ENCODE measurements at places on chromosomes 4 and X. TPM values are rescaled to one million over a fixed set of nuclear protein-coding genes. Genes with fewer than 3 reads are reported as not detected.
A peak's percentile ranks its signal among the peaks of the same experiment; 100 is the strongest.

- H3K4me3 ChIP-seq = no peak overlapping the region
- no peaks in the 10 kb centered on the region for H3K4me1 ChIP-seq
- no peak for DNase-seq
- no peak overlapping the region for H3K27ac ChIP-seq
- H3K27me3 ChIP-seq = no peaks in the 10 kb centered on the region
- no peaks in the 10 kb centered on the region for H3K36me3 ChIP-seq
Measured at GRCh38 chr4:107069049-107069448, 32.9 kb upstream of the DKK2 start.

DNA sequence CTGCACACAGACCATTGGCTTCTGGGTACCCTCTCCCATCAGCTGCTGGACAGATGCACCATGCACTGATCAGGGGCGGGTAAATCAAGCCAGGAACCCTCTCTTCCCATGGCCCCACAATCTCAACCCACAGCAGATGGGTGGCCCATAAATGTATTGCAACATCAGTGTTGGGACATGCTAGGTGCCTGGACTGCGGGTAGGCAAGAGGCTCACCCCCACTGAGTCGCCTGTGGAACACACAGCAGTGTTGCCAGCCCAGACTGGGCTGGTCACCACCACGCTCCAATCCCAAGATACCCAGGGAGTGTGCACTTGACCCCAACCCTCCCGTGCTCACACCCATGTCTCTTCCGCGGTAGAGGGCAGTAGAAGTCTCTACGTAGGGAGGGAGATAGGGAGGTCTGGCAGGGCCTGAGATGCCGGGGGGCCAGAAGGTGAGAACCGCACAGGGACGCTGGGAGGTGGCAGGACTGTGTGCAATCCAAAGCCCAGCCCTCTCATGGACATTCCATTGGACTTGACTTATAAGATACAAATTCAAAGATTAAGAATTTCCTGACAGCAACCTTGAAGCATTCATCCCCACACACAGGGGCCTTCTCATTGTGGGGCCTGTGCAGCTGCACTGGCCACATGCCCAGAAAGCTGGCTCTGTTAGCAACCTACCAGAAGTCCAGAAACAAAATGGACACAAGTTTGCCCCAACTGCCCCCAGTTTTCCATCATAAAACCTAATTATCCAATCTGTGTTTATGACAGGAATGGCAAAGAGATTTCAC is 183.7 kb downstream of the NSUN7 start:
- no peak for DNase-seq
- H3K27me3 ChIP-seq = no peaks in the 10 kb centered on the region
- no peaks in the 10 kb centered on the region for H3K36me3 ChIP-seq
- H3K4me3 ChIP-seq = no peak overlapping the region

GRCh38 chr4:26687728-26688127 is 103.8 kb downstream of the TBC1D19 start:
- no peaks in the 10 kb centered on the region for H3K36me3 ChIP-seq
- no peak for DNase-seq
- no peaks in the 10 kb centered on the region for H3K27me3 ChIP-seq

- H3K4me1 ChIP-seq = no peaks in the 10 kb centered on the region
- H3K27me3 ChIP-seq = no peaks in the 10 kb centered on the region
- no peak overlapping the region for H3K4me3 ChIP-seq
- H3K36me3 ChIP-seq = no peaks in the 10 kb centered on the region
Measured at GRCh38 chr4:40931238-40931637, 181.5 kb downstream of the NSUN7 start.

- H3K27ac ChIP-seq = no peak overlapping the region
- H3K27me3 ChIP-seq = no peaks in the 10 kb centered on the region
- H3K36me3 ChIP-seq = no peaks in the 10 kb centered on the region
Measured at GRCh38 chr4:152094970-152095700, 334.3 kb upstream of the GATB start.

GRCh38 chr4:102629673-102630072 is 128.5 kb downstream of the NFKB1 start:
- no peaks in the 10 kb centered on the region for H3K36me3 ChIP-seq
- no peaks in the 10 kb centered on the region for H3K27me3 ChIP-seq
- no peaks in the 10 kb centered on the region for H3K4me1 ChIP-seq
- no peak for DNase-seq
- no peak overlapping the region for H3K27ac ChIP-seq

GRCh38 chr4:1249731-1250526 is 999 bp upstream of the CTBP1 start:
- DNase-seq = no peak
- peak overlapping the region; percentile 60 for H3K4me3 ChIP-seq
- H3K4me1 ChIP-seq = peaks cover 20% of the 10 kb centered on the region
- H3K27ac ChIP-seq = peak overlapping the region; percentile 94
- H3K36me3 ChIP-seq = no peaks in the 10 kb centered on the region

GRCh38 chr4:21769404-21770147 is 179.0 kb downstream of the KCNIP4 start:
- H3K36me3 ChIP-seq = no peaks in the 10 kb centered on the region
- H3K27ac ChIP-seq = no peak overlapping the region
- no peaks in the 10 kb centered on the region for H3K27me3 ChIP-seq
- no peak for DNase-seq

- H3K4me1 ChIP-seq = no peaks in the 10 kb centered on the region
- no peak overlapping the region for H3K4me3 ChIP-seq
- DNase-seq = no peak
- H3K27ac ChIP-seq = no peak overlapping the region
Measured at GRCh38 chr4:5120468-5120867, 69.2 kb downstream of the STK32B start.

DNA sequence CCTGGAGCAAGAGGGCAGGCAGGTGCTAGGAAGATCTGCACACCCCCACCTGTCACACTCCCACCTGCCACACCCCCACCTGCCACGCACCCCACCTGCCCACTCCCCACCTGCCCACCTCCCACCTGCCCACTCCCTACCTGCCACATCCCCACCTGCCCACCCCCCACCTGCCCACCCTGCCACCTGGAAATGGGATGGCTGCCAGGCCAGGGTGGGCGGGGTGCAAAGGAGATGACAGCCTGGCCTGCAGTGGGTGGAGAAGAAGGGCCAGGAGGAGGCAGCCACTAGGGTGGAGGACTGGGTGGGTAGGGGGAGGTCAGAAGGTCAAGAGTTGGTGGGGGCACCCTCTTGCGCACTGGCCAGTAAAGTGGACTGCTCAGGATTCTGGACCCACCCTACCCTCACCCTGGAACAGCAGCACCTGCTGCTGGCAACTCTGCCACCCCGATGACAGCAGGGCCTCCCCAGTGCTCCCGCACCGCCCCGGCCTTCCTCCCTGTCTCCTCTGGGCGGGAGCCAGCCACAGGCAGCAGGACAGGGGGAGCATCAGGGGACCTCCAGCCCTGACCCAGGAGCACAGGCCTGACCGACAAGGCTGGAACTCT is 66.8 kb upstream of the NKX1-1 start:
- peaks cover 60% of the 10 kb centered on the region for H3K27me3 ChIP-seq
- DNase-seq = peak; percentile 38
- no peaks in the 10 kb centered on the region for H3K36me3 ChIP-seq
- no peaks in the 10 kb centered on the region for H3K4me1 ChIP-seq
- no peak overlapping the region for H3K4me3 ChIP-seq

- no peaks in the 10 kb centered on the region for H3K36me3 ChIP-seq
- no peak overlapping the region for H3K27ac ChIP-seq
- no peak overlapping the region for H3K4me3 ChIP-seq
- no peak for DNase-seq
- no peaks in the 10 kb centered on the region for H3K27me3 ChIP-seq
- H3K4me1 ChIP-seq = no peaks in the 10 kb centered on the region
Measured at GRCh38 chrX:153396320-153397195, 4.6 kb downstream of the PNMA6E start.

The SASH3 gene
- 18.7 TPM for total RNA-seq

The FGFBP2 gene
- total RNA-seq = 3.4 TPM

The TEX13C gene
- not detected for total RNA-seq

The NHS gene
- total RNA-seq = 8.5 TPM

The F8 gene
- total RNA-seq = 30.2 TPM

The CT45A8 gene
- not detected for total RNA-seq

The SLC16A2 gene
- 10.8 TPM for total RNA-seq

The MAGEC2 gene
- total RNA-seq = not detected

The NIPAL1 gene
- total RNA-seq = 9.4 TPM

The USO1 gene
- total RNA-seq = 74.1 TPM
